ENCODE measurements at places on chromosomes 7 and 10. TPM values are rescaled to one million over a fixed set of nuclear protein-coding genes. Genes with fewer than 3 reads are reported as not detected.

The CYP26C1 gene
- 0.44 TPM for total RNA-seq

GRCh38 chr10:9230625-9231024 lies 1176.1 kb downstream of the GATA3 start:
- DNase-seq: no peak

The GHRHR gene
- not detected for total RNA-seq

- DNase-seq: no peak
These were observed 6.8 kb downstream of the OPALIN start for GRCh38 chr10:96352027-96352426.

DNA sequence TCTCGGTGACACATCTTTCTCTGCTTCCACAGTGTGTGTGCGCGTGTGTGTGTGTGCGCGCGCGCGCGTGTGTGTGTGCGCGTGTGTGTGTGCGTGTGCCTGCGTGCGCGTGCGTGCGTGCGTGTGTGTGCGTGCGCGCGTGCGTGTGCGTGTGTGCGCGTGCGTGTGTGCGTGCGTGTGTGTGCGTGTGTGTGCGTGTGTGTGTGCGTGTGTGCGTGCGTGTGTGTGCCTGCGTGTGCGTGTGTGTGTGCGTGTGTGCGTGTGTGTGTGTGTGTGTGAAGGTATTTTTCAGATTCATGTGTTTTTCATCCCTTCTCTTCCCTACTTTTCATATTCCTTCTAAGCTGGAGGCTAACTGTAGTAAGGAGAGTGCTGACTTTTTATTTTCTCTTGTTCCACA lies 148.4 kb downstream of the CREB5 start:
- DNase-seq: no peak

- no peak for DNase-seq
These were observed 74.9 kb upstream of the OGDHL start for GRCh38 chr10:49837051-49837478.

The ZNF804B gene
- total RNA-seq: not detected

GRCh38 chr10:50857579-50857978 lies 27.8 kb downstream of the A1CF start:
- DNase-seq: no peak

The GSAP gene
- 25.8 TPM for total RNA-seq

- no peak for DNase-seq
These were observed 259.6 kb upstream of the PPP2R2D start for GRCh38 chr10:131641231-131641630.

- no peak for DNase-seq
These were observed 534 bp downstream of the UBE3C start for GRCh38 chr7:157139111-157139809.

GRCh38 chr10:52257692-52258075 lies 56.4 kb upstream of the DKK1 start:
- no peak for DNase-seq

- DNase-seq: no peak
These were observed 4.4 kb downstream of the EIF3B start for GRCh38 chr7:2358968-2359527.

DNA sequence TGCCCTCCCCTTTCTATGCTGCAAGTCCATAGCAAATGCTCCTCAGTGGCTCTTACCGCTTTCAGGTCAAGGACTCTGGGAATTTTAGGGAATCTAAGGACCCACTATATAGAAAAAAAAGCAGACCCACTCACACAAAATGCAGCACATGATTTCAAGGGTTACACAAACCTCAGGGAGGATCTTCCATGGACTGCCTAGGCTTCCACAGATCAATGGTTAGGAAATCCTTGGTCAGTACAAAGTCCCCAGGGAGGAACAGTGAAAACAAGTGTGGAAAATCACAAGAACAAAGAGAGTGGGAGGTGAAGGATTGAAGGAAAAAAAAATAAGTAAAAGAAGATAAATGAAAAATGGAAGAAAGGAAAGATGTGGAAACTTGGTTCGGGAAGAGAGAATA lies 188.4 kb downstream of the AHR start:
- DNase-seq: no peak

The BHLHA15 gene
- not detected for total RNA-seq

DNA sequence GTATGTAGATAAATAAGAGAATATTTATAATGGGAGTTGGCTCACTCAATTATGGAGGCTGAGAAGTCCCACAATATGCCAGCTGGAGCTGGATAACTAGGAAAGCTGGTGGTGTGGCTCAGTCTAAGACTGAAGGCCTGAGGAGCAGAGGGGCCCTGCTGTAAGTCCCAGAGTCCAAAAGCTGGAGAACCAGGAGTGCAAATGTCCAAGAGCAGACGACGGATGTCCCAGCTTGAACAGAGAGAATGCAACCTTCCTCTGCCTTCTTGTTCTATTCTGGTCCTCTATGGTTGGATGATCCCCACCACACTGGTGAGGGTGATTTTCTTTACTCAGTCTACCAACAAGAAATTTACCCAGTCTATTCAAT lies 13.2 kb downstream of the IL2RA start:
- no peak for DNase-seq

DNA sequence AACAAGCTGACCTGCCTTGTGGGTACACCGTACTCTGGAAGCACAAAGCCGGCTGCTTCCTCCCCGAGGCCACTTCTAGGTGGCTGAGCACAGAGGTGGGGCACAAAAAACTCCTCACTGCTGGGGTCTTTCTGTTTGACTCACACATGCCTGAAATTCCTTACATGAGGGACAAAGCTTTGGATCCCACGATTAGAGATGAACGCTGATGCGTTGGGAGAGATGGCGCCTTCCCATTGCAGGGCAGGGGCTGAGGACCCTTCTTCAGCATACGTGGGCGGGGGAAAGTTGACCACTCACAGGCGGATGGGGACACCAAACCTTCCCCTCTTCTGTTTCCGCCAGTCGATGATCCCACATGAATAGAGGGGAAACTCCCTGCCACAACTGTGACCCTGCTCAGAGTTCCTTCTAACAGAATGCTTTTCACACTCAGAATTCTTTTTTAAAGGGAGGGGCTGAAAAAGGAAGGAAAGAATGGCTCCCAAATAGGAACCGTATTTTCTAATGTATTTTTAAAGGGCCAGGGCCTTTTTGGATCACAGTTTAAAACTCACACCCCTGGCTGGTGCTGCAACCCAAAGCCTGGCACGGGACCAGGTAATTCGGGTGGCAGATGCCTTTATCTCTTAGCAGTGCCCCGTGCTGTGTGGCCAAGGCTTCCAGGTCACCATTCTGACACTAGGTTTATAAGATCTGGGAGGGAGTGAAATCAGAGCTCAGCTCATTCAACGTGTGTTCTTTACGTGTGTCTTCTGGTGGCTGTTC lies 134.0 kb downstream of the PRKAG2 start:
- no peak for DNase-seq

- DNase-seq: no peak
These were observed 345.7 kb downstream of the THSD7A start for GRCh38 chr7:11486271-11486670.

DNA sequence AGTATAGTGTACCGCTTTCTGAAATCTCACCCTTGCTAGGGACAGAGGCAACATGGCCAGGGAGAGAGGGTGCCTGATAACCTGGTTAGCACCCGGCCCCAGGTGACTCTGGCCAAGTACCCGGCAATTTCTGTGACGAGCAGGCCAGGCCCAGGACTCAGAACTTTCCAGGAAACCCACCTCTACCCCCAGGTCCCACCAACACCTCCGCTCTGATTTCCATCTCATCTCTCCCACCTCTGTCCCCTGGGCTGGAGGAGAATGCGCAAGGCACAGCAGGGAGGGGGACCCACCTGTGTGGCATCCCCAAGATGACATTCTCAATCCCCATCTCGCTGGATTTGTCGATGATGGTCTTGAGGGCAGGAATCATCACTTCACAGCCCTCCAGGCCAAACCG lies 11.6 kb downstream of the OGDHL start:
- no peak for DNase-seq

The PANK1 gene
- 0.69 TPM for total RNA-seq

DNA sequence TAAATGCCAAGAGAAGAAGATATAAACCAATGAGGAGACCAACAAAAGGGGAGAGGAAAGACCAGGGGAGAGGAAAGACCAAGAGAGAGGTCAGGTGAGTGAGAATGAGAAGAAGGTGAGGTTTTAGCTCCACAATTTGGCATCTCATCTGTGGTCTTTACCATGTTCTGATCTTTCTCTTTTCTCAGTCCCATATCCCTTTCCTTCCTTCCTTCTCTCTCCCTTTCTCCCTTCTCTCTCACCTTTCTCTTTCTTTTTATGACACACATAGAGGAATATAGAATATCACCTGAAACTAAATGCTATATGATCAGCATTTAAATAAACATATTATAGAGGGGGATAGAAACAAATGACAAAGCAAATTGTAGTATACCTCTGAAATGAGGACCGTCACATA lies 57.4 kb downstream of the ATE1 start:
- no peak for DNase-seq

DNA sequence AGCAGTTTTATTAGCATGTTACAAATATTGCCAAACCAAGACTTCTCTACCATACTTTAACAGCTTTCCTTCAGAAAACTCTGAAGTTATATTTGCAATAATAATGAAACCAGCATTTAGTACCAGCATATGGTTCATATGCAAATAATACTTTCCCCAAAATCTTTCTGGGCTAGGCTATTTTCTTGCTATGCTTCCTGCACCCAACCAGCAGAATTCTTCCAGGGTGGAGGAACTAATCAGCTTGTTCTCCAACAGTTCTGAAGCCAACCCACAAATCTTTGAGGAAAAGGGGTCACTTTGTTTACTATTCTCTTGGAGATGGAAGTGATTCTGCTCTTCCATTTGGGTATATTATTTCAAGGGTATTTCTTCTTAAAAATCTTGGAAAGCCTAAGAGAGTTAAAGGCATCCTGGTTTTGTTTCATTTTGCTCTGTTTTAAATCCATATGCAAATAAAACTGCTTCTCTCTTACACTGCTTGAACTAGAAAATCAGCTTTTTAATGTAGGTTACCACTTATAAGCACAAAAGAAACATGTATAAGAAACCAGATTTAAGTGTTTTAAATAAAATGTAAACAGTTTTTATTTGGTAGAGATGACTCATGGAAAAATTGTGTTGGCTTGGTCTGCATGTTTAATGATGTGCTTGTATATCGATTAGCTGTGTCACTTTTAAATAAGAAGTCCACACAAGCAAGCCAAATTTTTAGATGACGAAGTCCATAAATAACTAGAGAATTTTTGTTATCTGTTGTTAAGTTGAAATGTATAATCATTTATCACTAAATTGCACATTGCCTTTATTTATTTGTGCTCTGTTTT lies 103.7 kb downstream of the HECTD2 start:
- no peak for DNase-seq
